ENCODE measurements at places on chromosomes 5 and 9.

GRCh38 chr9:107870927-107871680 lies 381.5 kb upstream of the KLF4 start:
- DNase-seq = no peak

- no peak for DNase-seq
Observed at GRCh38 chr5:145923405-145923804, 13.0 kb upstream of the SH3RF2 start.

DNA sequence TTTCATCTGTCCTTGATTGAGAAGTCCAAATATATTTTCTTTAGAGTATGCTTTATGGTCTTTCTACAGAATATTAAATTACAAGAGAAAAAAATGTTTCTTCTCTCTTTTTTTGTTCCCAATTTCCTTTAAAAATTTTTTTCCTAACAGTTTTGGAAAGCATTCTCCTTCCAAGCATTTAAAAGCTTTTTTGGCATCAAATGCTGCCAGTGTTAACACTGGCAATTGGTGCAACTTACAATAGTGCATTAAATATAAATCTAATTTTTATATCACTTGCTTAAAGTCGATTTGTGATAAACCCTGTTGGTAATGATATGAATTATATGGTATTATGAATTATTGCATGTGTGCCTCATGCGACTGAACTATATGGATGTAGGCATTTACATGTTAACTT lies 165.9 kb upstream of the ELL2 start:
- no peak for DNase-seq

- DNase-seq = no peak
Observed at GRCh38 chr5:122405751-122406150, 93.7 kb downstream of the SNCAIP start.

GRCh38 chr5:107698286-107698685 lies 27.5 kb upstream of the EFNA5 start:
- no peak for DNase-seq

GRCh38 chr5:146883511-146883910 lies 5.0 kb upstream of the PPP2R2B start:
- DNase-seq = no peak

GRCh38 chr9:33125871-33126823 lies 41.0 kb downstream of the B4GALT1 start:
- no peak for DNase-seq

DNA sequence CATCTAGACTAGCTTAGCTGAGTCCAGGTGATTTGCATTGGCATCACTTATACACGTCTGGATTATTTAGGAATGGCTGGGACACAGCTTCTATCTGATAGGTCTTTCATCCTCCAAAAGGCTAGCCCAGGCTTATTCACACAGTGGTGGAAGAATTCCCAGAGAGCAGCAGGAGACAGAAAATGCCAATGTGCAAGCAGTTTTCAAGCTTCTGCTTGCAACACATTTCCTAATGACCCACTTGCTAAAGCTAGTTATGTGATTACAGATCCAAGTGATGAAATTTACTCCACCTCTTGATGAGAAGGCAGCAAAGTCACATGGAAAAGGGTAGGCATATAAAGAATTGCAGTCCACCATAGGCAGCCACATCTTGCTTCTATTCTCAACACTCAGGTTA lies 44.2 kb upstream of the MAST4 start:
- DNase-seq = no peak

DNA sequence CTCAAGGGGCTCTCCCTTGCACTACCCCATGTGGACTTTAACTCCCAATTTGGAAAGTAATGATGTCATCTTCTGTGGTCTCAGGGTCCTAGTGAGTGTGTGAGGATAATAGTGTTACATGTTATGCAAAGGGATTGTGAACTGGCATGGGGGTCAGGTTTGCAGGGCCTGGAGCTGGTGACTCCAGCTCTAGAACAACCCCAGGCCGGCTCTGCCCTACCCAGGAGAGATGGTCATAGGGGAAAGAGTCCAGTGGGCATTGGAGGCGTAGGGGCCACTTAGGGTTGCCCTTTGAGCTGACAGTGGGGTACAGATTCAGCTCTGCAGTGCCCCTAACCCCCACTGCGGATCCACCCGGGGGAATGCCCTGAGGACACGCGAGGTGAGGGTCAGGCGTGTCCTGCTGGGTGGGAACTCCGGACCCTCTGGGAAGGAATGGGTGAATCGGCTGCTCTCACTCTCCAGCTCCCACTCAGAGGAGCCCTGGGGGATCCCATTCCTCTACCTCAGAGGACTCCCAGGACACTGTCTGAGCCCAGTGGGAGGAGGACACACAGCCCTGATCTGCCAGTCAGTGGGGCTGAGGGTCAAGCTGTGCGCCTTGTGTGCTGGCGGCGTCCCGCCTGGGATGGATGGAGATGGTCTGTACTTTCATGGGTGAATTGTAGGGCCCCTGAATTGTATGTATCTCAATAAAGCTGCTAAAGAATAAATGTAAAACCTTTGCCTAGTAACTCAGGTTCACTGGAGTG lies 2.5 kb upstream of the NKD2 start:
- no peak for DNase-seq

DNA sequence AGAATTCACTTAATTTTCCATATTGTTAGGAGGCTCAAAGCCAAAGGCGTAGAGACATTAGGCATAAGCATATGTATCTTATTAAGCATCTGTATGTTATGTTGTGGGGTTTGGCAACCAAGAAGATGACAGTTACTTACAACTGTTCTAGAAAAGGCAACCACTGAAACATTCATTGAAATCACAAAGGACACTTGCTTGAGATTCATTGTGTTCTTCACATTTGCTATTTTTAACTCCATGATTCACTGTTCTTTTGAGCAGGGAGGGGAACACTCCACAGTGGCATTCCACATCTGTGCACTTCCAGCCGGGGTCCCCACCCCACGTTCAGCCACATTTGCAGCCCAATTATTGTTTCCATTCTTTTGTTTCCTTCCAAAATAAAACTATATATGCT lies 107.1 kb downstream of the PALM2AKAP2 start:
- no peak for DNase-seq

DNA sequence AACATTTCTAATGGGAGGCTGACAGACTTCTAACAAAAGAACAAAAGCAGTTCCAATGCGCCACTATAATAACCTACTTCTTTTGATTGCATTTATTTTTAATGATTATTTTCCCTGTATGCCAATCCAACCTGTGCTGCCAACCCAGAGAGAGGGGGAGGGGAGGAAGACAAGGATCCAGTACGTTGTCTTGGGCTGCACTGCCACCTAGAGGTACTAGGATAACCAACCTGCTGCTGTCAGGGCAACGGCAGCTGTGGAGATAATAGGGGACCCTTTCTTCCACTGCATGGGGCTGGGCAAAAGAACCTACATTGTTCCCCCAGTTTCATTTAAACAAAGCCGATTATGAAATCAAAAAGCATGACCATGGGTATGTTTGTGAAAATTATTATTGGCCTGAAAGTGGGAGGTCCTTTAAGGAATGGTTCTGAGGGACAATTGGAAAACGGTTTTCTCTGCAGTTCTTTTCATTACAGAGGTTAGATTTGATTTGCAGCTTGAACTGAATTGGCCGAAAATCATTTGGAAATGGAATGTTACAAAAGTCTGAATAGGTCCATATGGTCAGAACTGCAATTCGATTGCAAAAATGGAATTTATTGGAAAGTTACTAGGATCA lies 101.3 kb downstream of the RASEF start:
- peak; percentile 70 for DNase-seq

DNA sequence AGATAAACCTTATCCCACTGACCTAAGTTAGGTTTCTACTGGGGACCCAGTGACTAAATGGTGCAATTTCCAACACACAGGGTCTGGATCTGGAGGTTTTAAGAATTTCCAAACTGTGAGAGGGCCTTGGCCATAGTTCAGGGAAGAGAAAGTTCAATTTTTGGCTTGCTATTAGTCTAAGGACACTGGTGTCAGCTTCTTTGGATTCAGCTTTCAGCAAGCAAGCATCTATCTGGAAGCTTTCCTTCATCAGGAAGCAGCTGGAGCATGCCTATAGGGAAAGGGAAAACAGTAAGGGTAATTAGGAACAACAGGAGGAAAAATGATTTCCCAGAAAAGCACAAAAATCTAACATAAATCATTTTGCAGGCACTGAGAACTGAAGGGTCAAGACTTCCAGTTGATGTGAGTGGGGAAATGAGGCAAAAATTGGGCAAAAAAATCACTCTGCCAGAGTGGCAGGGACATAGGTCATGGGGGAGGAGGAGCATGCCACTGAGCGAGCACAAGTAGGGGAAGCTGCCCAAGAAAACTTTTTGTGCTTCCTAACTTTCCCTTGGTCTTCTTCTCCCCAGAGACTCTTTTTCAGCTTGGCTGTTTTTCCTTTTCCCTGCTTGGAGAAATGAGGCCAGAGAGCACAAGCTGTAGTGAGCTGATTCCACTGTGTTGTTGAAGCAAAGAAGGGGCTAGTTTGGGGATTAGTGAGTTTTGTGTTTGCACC lies 299.6 kb downstream of the FGF10 start:
- DNase-seq = no peak

GRCh38 chr9:29969856-29970647 lies 2396.8 kb upstream of the C9orf72 start:
- DNase-seq = no peak

DNA sequence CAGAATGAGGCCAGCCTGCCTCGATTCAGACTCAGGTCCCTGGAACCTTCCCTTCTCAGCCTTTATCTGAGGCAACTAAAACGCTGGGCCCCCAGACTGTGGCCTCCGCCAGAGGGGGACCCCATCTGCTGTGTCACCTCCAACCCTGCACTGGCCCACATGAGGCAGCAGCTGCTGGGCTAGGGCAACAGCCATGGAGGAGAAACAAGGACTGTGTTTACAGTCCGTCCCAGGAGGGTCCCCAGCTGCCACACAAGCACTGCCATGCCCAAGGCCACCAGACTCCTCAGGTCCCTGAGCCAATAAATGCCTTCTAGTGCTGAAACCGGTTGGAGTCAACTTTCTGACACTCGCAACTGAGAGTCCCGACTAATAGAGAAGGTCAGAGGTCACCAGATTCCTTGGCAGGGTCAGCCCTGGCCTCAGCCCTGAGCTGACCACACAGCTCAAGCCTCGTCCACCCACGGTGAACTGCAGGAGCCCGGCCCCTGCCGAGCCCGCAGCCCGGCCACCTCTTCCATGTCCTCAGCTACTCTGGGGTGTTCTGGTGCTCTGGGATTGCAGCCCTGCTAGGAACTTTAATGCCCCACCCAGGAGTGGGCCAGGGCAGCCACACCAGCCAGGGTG lies 77.0 kb downstream of the ZNF354C start:
- DNase-seq = no peak

DNA sequence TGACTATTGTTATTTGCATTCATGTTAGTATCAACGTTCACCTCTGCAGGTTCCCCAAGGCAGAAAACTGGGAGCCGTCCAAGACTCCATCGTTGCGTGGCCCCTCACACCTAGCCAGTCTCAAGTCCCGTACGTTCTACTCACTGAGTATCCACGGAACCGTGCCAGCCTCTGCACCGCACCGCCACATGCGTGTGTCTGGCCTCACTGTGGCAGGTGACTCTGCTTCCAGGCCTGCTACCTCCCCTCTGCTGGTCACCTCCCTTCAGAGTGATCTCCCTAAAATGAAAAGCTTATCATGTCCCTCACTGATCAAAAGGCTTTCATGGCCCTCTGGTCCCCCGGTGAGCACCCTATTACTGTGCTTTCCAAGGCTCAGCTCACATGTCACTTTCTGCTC lies 108.1 kb downstream of the GABBR2 start:
- no peak for DNase-seq

DNA sequence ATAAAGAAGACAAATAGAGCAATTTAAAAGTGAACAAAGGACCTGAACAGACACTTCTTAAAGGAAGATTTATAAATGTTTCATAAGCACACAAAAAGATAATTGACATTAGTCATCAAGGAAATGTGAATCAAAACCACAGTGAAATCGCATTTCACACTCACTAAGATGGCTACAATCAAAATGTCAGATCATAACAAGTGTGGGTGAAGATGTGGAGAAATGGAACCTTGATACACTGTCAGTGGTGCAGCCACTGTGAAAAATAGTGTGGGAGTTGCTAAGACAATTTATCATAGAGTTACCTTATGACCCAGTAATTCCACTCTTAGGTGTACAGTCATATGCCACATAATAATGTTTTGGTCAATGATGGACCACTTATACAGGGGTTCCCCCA lies 54.5 kb upstream of the HTR4 start:
- DNase-seq = no peak

DNA sequence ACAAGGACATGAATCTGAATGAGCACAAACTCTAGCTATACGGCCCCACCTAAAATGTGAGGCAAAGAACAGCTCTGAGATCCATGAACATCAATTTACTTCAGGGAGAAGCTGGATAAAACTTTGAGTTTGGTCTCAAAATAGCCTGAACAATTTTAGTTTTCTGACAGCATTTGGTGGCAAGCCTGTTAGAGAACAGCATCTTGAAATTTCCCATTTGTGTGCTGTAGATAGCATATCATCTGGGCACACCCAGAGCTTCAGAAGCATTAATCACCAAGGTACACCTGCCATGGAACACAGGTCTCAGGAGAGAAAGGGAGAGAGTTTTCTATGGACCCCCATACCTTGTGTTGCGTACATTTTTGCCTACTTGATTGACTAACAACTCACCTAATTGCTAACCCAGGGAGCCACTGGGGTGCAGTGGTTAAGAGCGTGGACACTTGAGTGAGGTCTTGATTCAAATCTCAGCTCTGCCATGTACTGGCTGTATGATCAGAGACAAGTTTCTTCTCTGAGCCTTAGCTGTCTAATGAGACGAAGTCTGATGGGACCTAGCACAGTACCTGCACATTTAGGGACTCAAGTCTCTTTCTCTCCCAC lies 264.9 kb downstream of the PIK3R1 start:
- DNase-seq = no peak

DNA sequence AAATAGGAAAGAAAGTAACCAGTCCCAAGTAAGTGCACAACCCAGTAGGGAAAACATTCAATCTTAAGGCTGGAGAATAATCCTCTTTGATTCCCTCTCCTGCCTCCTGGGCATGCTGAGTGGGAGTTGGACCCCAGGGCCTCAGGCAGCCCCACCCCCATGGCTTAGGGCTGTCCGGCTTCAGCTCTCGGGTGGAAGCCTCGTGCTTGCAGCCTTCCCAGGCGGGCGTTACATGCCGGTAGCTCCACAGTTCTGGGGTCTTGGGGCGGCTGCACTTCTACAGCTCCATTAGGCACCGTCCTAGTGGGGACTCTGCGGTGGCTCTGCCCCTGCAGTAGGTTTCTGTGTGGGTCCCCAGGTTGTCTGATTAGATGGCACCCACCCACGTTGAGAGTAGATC lies 10.1 kb downstream of the GLIPR2 start:
- no peak for DNase-seq

DNA sequence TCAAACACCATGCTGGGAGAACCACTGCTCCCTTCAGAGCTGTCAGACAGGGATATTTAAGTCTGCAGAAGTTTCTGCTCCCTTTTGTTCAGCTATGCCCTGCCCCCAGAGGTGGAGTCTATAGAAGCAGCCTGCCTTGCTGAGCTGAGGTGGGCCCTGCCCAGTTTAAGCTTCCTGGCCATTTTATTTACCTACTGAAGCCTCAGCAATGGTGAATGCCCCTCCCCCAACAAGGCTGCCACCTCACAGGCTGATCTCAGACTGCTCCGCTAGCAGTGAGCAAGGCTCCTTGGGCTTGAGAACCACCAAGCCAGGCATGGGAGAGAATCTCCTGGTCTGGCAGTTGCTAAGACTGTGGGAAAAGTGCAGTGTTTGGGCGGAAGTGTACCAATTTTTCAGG lies 205.5 kb upstream of the PTGER4 start:
- DNase-seq = no peak

GRCh38 chr9:78122631-78123030 lies 91.0 kb upstream of the GNAQ start:
- DNase-seq = no peak

- DNase-seq = no peak
Observed at GRCh38 chr5:148880696-148881095, 54.3 kb downstream of the ADRB2 start.
